NCI-H2171 (cell line): ENCODE measurements at places on chromosomes 2 and 18.
A peak's percentile ranks its signal among the peaks of the same experiment; 100 is the strongest.

GRCh38 chr2:148560496-148560895 is 84.1 kb upstream of the EPC2 start:
- no peak for DNase-seq

- DNase-seq = no peak
Observed at GRCh38 chr18:57087644-57088376, 59.1 kb upstream of the BOD1L2 start.

DNA sequence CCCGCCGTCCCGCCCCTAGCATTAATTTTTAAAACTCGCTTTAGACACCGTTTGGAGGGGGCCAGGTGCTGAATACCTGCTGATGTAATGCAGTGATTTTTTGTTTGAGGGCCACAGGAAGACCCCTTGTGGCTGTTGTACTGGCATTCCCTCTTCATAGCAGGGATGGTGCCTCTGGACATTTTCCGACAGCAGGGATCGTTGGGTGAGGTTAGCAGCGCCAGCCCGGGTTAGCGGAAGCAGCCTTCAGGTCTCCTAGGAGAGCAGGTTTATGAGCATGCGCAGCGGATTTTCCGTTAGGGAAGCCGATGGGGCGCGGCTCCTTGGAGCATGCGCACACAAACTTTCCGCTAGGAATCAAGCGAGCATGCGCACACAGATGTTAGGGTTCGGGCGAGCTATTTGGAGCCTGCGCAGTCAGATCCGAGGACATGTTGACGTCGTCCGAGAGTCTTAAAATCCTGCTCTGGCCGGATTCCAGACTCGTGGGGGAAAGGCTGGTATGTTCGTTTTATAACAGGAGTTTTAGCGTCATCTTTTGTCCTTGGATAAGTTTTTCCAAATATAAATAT is 17.2 kb upstream of the C2orf74 start:
- peak; percentile 98 for DNase-seq

DNA sequence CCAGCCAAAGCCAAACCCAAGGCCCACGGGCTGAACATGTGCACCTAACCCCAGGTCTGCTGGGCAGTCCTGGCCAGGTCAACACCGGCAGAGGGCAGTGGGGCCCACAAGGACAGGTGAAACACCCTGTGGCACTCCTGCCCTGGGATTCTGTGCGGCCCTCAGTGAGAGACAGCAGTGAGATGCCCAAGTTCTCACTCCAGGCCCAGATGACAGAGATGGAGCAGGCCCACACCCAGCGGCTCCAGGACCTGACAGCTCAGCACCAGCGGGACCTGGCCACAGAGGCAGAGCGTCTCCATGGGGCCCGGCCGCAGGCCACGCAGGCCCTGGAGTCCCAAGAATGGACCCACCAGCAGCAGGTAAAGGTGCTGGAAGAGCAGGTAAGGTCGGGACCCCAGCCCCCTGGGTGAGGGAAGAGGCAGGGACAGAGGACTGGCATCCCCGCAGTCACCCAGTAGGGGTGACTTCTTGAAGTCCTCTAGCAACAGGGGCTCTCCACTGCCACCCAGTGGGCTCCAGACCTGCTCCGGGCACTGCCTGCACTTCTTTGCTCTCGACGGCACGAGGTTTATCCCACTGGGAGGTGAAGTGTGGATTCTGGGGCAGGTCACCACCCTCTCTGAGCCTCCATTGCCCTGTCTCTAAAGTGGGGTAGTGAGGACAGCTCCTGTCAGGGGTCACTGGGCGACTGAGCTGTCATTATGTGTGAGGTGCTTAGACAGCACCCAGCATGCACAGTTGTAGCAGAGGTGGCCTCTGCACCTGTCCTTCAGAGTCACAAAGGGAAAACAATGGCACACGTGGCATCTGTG is 8.8 kb upstream of the SNED1 start:
- DNase-seq = no peak

DNA sequence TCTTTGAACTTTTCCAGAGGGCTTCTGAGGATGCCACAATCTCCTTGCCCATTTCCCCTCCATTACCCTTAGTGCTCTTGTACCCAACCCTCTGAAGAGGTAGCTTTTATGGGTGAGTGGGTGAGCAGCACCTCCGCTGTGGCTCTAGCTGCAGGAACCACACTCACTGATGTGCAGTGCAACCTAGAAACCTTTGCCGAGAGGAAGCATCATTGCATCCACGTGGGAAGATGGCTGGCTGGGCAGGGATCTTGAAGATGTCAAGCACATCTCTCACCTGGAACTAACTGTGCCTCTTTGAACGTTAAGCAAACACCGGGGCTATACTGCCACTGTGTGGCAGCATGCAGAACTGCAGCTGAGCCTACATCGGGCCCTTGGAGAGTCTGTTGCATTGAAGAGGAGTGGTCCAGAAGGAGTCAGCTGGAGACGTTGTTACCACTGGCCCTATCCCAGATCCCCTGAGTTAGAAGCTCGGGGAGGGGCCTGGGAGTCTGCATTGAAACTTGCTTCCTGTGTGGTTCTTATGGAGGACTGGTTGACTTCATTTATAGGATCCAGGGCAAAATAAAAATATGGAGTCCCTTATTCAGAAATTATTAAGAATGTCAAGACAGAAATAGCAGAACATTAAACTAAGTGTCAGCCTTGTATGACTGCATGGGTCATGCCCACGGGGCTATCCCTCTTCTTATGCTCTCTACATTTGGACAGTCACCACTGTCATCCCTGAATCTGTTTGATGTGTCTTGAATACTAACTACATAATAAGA is 28.7 kb downstream of the IGFBP5 start:
- DNase-seq = peak; percentile 74

DNA sequence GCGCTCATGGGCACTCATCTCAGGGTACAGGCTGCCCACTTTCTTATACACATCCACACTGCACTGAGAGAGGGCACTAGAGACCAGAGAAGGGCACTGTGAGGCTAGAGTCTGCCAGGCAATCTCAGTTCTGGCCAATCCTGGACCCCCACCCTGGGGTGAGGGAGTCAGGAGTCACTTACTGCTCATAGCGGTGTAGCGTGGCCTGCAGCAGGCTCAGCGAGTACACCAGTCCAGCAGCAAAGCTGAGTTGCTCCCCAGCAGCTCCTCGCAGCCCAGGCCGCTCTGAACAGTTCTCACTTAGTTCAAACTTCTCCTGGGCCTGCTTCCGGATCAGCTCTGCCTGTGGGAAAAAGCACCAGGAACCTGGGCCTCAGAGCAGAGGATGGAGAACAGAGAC is 12.3 kb downstream of the DCTN1 start:
- DNase-seq = no peak

DNA sequence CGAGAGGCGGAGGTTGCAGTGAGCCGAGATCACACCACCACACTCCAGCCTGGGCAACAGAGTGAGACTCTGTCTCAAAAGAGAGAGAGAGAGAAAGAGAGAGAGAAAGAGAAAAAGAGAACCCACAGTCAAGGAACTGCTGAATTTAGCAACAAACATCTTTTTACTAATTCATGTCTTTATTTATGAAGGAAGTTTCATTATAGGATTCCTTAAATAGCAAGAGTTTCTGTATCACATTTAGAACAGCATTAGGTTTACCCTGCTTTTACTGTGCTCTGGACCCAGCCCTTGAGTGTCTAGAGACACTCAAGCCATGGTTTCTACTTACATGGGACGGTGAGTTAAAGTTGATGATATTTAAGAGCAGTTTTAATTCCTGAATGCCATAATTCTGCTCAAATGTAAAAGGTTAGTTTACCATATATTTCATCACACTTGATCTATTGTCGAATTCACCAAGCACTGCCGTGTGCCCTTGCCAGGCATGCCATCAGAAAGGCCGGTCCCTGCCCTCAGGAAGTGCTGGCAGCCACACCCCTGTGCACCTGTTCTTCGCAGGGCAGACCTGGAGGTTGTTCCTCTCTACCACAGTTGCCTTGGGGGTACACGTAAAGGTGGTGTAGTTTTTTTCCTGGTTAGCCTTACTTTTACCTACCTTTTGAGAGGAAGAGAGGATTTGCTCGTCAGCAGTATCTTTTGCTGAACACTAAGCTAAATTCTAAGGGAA is 153.3 kb downstream of the LDLRAD4 start:
- DNase-seq = no peak

- DNase-seq = no peak
Observed at GRCh38 chr2:173239644-173240043, 115.0 kb upstream of the CDCA7 start.

DNA sequence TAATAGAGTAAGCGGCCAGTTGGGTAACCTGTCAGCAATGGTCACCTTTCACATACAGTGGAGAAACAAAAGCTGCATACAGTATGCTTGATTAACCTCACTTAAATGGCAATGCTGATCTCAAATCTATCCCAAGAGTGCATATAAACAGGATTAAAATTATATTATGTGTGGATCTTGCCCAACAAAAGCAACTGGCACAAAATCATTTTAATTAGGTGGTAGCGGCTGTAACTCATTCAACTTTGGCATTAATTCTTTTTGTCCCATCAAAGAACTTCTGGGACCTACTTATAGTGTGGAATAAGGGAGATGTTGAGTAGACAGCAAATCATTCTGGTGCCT is 167.8 kb upstream of the VRK2 start:
- no peak for DNase-seq

- no peak for DNase-seq
Observed at GRCh38 chr2:134667081-134667480, 51.7 kb downstream of the TMEM163 start.

DNA sequence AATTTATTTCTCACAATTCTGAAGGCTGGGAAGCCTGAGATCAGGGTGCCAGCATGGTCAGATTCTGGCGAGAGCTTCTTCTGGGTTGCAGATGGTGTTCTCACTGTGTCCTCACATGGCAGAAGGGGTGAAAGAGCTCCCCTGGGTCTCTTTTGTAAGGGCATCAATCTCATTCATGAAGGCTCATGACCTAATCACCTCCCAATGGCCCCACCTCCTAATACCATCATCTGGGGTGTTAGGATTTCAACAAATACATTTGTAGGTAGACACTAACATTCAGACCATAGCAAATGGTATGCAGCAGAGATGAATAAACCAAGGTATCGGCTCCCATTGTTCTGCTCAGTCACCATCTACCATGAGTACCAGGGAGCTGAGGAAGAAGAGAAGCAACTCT is 32.7 kb downstream of the YPEL5 start:
- no peak for DNase-seq

DNA sequence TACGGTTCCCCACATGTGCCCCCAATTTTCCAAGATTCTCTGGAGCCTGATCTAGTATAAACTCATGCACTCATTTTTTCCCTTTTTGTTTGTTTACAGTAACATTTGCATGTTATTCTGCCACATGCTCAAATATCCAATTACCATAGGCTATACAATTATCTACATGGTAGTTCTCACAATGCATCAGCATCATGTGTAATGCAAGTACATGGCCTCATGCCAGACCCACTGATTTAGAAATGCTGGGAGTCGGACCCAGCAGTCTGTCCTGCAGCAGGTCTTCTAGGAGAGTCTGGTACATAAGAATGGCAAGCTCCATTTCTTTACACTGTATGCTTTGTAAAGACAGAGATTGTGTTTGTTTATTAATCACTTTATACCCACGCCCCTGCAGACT is 107.7 kb downstream of the CBLN2 start:
- DNase-seq = no peak
